ENCODE measurements at places on chromosomes 7 and 10.

- DNase-seq: no peak
Measured at GRCh38 chr7:81162771-81163525, 244.1 kb upstream of the SEMA3C start.

GRCh38 chr7:24349339-24349738 is 65.3 kb downstream of the NPY start:
- no peak for DNase-seq

GRCh38 chr10:113426181-113426877 is 126.5 kb upstream of the HABP2 start:
- DNase-seq: no peak

- no peak for DNase-seq
Measured at GRCh38 chr7:148419856-148420832, 170.4 kb upstream of the C7orf33 start.

DNA sequence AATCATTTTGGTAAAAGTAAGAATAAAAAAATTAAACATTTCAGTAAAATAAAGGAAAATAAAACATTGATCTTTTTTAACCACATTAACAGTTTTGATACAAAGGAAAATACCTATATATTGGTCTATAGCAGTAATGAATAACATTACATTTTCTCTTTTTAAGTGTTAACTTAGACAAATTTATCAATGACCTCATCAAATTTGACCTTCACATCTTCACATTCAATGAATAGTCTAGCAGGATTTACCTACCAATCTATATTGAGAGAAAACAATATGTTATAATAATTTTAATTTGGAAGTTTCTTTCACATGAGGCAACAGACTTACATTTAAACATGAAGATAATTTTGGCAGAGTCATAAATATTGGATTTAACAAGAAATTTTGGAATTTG is 17.9 kb upstream of the UBE2D1 start:
- DNase-seq: no peak

DNA sequence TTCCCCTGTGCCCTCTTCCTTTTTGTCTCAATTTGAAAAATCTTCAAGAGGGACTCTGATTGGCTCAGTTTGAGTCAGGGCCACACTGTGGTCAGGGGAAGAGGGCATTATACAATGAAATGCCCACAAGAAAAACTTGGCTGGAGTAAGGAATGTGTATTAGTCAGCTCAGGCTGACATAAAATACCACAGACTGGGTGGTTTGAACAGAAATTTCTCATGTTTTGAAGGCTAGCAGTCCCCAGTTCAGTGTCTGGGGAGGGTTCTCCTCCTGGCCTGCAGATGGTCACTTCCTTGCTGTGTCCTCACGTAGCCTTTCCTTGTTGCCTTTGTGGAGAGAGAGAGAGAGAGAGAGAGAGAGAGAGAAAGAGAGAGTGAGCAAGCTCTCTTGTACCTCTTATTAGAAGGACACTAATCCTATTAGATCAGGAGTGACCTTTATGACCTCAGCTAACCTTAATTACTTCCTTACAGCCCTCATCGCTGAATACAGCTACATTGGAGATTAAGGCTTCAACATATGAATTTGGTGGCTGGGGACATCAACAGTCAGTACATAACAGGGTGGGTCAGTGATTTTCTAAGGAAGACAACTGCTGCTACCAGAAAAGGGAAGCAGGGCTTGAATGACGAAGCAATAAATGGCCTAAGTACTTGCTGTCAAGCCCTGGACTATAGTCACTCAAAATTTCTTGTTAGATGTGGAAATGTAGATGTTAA is 25.8 kb upstream of the FAM13C start:
- DNase-seq: no peak

DNA sequence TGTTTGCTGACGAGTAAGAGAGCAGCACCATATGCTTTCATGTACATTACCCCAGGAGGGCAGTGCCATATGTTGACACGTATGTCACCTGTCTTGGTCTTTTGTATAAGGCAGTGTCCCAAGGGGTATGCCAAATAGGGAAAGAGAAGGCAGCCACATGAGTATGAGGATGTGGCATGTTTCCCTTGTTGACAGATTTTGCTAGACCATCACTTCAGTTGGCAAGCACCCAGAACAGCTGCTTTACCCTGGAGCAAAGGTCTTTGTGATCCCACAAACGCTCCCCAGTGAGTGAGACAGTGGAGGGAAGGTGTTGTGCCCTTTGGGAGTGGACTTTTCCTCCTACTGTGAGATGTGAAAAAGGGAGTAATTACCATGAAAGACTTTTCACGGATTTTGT is 350.1 kb downstream of the ETV1 start:
- no peak for DNase-seq

DNA sequence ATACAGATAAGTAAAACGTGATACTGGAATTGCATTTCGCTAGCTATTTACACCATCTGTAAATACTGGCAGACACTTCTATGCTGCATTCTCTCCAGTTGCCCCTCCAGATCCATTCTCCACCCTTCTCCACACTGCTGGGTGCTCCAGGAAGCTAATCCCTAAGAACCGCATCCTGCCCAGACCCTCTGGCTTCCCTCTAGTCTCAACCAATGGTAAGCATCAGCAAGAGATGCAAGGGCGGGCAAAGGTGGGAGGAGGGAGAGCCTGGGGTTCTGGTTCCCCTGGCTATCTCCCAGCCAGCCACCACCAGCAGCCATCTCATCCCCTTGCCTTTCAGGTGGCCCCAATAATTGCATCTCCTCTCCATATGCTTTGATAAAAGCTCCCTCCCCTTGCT is 84.4 kb downstream of the AMPH start:
- DNase-seq: no peak

GRCh38 chr10:24952143-24952706 is at the start of gene PRTFDC1:
Gene PRTFDC1 (minus strand): TSS chr10:24952606. CDS start chr10:24952575, 31 bp downstream.
- DNase-seq: no peak

Measured in left renal cortex interstitium (tissue), 4 donors.